Activated T-cell treated with anti-CD3 and anti-CD28 coated beads, Interleukin-2, amount 50 U/mL, for 48 hours (primary cell): ENCODE measurements at places on chromosomes 5 and 9.

- no peak for DNase-seq
These were observed 42.7 kb downstream of the ACER2 start for GRCh38 chr9:19451240-19452087.

- DNase-seq = no peak
These were observed 65.8 kb upstream of the UNC5A start for GRCh38 chr5:176744584-176744965.

DNA sequence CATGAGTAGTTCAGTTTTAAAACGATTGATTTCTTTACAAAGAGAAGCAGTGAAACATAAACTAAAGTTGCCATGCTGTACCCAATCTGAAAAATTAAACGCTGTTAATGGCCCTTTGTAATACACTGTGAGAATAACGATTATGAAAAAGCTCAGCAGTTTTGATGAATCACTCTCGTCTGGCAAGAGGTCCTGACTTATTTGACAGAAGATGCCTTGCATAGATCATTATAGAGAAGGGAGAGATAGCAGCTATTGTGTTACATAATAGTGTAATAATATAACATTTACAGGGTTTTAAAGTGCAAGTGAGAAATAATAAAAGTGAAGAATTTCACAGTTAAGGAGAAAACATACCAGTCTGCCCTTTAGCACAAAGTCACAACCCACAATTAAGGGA lies 361.5 kb upstream of the CDH10 start:
- DNase-seq = no peak

- no peak for DNase-seq
These were observed 6.6 kb downstream of the SAXO1 start for GRCh38 chr9:19026375-19026774.

DNA sequence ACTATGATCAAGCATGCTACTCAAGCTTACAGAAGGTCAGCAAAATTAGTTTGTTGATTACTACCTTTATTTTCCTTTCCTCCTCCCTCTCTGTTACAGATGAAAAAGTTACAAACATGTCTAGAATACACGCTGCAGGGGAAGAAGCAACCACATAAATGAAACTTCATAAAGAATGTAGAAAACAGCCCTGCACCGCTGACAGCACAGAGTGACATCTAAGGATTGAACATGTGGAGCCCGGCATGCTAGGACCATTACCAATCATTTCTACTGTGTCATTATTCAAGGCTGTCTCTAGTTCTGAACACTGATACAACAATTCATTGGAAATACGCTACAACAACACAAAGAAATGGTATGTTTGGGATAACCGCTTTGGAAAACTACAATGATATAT lies 261.1 kb downstream of the MLLT3 start:
- no peak for DNase-seq

DNA sequence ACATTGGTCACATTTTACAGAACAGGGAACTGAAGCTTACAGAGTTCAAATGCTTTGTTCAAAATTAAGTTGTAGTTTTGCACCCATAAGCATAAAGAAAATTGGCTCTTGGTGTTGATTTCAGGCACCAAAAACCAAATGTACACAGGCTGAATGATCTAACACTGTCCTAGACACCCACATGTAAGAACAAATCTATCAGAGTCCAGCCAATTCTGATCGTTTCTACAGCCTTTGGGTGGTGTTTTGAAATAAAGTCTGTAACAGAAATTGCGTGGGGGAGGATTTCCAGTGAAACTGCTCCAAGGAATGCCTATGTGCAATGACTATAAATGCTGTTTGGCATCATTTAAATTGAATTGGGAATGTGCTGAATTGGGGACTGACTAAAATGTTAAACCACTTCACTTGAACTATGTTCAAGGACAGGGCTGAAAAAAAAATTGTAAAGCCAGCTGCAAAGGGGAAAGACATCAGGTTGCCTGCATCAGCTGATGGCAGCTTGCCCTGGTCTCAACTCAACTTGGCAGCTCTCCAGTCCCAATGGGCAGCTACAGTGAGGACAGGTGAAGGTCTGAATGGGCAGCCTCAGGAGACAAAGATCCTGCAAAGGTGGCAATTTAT lies 92.2 kb upstream of the TRPC7 start:
- DNase-seq = no peak

DNA sequence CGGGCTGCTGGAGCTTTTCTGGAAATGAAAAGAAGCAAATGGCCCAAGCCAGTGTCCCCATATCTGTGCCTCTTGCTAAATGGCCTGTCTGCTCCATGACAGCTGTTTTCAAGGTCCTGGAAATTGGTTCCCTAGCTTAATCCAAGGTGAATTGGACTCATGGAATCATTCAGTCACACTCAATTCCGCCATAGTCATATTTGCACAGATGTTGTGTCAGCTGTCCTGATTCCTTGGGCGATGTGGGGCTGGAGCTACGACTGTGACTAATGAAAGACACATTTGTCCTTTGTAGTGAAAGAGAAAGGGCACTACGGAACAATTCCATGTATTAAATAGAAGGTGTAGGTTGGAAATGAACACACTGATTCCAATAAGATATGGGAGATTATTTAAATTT lies 102.9 kb upstream of the MEGF10 start:
- no peak for DNase-seq

DNA sequence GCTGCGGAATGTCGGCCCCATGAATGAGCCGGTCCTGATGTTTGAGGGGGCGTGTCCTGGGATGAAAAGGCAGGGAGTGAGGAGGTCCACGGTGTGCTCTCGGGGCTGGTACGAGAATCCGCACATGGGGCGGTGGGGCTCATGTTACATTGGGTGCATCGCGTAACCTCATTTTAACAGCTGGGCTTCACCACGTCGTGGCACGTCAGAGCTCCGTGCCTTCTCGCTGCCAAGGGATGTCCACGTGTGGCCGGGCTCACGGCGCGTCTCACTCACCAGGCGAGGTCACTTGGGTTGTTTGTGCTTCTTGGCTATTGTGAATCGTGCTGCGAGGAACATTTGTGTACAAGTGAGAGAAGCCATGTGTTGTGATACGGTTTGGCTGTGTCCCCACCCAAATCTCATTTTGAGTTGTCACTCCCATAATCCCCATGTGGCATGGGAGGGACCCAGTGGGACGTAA lies 29.1 kb upstream of the IRX4 start:
- DNase-seq = no peak

DNA sequence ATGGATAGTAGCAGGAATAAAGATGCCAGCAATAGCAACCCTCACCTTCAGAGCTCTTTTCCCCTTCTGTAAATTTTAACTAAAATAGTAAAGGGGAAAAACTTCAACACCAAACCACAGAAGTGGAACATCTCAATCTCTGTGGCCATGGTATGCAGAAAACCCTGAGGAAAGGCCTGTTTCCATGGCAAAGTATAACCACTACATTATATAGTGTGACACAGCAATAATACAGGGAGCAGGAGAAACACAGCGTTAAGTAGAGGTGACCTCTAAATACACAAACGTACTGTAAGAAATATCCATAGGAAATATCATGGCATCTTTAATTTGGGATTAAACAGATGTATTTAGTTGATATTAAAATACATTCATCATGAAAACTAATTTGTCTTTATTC lies 106.4 kb downstream of the SLC24A2 start:
- no peak for DNase-seq

GRCh38 chr5:138974227-138975063 lies 99.3 kb upstream of the LRRTM2 start:
- DNase-seq = no peak

DNA sequence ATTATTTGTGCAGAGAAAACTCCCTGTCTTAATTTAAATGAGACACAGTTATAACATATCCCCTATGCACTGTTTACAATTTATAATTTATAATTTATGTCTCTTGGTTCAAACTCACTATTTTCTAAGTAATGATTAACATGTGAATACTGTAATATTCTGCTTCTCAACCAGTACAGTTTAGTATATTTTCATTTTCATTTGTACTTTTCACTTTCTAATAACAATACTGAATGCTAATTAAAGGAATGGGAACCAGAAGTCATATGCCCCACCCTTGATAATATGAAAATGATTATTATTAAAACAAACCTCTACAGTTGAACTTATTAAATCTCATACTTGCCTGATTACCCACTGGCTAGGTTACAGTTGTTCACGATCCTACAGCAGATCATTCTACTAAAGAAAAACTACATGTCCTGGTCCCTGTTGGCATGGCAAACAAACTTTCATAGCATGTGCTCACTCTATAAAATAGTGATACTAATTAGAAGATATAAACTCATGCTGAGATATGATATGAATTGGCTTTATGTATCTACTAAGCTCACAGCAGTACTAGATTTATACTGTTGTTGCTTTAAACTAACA lies 66.4 kb downstream of the POU5F2 start:
- no peak for DNase-seq

GRCh38 chr9:21336457-21336856 lies 1.3 kb upstream of the KLHL9 start:
- no peak for DNase-seq

GRCh38 chr9:2742214-2742613 lies 24.9 kb downstream of the KCNV2 start:
- no peak for DNase-seq

DNA sequence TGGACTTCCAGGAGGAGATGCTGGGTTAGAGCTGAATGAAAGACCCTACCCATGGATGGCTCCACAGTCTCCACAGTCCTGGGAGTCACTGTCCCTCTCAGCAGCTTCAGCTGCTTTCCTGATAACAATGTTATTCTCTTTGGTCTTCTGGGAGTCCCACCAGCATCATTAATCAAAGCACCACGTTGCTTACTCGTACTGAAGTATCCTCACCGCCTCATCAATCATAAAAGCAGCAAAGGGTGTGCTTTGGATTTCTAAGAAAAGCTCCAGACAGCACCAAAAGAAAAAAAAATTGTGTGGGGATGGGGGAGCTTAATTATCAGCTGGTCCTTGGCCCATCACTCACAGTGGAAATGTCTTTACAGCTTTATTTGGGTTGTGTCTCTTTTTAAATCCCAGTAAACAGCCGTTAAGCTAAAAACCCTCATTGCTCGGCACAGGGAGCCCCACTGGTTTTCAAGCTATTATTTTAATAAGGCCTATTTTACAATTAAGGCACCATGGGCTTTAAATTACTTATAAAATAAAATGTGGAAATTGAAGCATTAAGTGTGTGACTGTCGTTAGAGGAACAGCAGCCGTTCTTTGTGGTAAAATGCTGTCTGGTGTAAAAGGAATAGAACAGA lies 538.0 kb downstream of the EBF1 start:
- DNase-seq = no peak

DNA sequence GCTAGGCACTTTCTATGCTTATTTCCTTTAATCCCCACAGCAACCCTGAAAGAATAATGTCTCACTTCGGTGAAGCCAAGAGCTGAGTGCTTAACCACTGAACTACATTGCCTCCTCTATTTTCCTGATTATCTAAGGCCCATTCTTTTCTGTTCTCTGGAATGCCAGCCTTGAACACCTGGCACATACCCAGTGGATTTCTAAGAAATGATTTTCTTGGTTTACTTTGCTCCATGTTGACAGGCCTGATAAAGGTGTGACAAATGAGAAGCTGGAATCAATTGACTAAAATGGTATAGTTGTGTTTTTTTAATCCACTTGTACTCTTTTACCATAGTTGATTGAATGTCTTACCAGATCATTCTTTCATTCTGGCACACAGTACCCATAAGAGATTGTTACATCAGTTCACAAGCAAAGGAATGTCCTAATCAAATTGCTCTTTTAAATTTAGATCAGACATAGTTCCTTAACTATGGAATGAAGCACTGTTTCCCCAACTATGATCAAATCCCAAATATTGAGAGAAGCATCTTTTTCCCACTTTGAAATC lies 9.0 kb upstream of the ENC1 start:
- no peak for DNase-seq

DNA sequence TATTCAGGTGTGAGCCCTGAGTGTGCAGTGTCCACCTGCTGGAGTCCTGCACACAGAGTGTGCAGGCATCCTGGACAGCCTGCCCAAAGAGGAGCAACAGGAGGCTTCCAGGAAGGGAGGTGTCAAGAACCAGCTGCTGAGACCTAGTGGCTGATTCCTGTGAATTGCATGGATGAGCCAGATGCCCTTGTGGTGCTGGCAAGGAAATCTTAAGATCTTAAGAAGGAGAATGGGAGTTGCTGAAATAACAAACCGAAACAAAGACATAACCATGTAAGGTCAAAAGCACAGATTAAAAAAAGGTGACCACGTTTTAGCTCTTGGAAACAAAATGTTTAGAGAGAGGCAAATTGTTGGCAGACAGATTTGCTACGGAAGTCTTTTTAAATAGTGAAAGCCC lies 29.3 kb upstream of the RPS23 start:
- no peak for DNase-seq

DNA sequence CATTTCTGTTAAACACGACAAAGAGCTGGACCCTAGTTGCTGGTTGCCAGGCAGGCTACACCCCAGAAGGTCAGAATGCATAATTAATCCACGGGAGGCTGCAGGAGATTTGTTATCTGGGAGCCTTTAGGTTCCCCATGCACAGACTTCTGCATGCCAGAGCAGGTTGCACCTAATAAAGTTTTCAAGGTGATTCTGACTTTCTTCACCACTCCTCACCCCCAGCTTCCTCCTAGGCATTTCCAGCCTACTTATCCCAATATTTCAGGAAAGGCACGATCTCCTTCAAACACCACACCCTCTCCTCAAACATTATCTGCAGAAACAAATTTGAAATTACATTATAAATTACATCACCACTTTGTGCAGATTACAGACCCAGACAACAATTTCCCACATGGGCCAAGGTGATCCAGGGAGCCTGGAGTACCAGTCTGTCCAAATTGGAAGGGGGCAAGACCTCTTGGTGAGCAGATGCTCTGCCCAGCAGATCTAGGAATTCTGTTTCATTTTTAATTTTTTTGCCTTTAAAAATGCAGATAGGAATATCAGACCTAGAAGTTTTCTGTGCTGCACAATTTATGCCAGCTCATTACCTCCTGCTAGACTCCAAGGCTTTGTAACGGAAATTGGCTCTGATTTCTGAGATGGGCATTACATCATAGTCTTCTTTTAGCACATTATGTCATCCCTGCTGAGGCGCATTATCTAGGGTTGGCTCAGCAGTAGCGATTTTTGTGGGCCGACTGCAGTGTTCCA lies 363.4 kb upstream of the SLC30A5 start:
- no peak for DNase-seq

DNA sequence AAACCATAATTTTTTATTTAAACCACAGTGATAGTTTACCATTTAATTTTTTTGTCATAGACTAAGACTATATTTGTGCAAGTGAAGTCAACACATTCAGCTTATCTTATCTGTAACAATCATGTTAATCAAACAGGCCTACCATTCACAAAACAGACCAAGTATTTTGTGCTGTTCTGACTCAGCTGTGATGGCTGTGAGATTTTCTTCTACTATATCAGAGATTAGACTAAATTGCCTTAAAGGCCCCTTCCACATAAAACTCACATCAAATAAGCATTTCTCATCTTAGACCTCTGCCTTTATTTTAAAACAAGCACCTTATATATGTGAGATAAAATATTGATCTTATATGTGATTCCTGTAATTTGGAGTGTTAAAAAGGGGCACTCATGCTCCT lies 13.4 kb downstream of the CCDC152 start:
- no peak for DNase-seq

DNA sequence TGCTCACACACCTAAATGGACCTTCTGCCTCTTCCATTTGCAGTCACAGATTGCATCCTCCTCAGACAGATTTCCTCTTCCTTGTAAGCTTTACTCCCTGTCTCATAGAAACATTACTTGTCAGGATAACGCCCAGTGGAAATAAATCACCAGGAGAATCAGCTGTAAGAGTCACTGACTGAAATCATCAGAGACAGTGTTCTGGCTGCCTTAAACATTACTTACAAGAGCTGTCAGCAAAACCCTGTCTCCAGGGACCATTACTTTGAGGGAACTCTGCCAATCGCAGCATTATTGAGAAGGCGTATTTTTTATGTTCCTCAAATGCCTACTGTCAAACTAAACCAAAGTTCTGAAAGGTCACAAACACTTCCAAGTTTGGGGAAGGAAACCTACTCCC lies 5.9 kb downstream of the DPYSL3 start:
- no peak for DNase-seq
